ENCODE measurements at places on chromosomes 2 and 18.

DNA sequence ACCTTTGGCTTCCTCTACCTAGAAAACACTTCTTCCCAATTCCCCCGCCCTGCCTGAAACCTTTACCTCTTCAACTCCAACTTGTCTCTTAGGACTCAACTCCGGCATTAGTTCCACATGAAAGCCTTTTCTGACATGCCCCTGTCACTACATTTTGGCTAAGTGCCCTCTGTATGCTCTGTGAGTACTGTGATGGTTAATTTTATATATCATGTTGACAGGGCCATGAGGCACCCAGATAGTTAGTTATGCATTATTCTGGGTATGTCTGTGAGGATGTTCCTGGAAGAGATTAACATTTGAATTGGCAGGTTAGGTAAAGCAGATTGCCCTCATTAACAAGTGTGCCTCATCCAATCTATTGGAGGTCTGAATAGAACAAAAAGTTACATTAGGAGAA, 75.6 kb upstream of the NCKAP5 start:
- DNase-seq: no peak

DNA sequence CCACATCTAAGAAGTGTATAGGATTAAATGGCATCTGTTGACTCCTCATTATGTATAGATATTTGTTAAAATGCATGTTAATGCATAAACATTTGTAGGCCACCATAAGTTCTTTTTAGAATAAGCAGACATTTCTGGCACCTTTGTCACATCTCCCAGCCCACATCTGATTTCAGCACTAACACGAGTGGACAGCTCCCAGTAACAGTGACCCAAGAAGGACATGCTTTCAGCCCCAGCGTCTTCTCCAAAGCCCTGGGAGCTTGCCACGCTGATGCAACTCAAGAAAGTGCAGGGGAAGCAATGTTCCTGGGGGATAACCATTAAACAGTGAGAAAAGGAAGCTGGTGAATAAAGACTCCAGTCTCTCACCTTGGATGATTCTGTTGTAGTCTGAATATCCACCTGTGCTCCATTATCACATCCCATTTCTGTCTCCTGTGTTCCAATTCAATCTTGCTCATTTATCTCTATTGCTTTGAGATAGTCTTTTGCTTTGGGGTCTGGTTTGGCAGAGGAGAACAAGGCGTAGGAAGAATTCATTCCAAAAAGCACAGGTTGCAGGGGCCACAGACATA, 182.6 kb upstream of the THSD7B start:
- no peak for DNase-seq

- DNase-seq: no peak
These were observed 43.6 kb downstream of the FECH start for GRCh38 chr18:57542812-57543427.

GRCh38 chr18:79524181-79525078, 128.7 kb downstream of the NFATC1 start:
- peak; percentile 48 for DNase-seq

- DNase-seq: no peak
These were observed 211.0 kb upstream of the SIX2 start for GRCh38 chr2:45220227-45220626.

GRCh38 chr2:122519366-122519765, 763.9 kb downstream of the TSN start:
- no peak for DNase-seq

DNA sequence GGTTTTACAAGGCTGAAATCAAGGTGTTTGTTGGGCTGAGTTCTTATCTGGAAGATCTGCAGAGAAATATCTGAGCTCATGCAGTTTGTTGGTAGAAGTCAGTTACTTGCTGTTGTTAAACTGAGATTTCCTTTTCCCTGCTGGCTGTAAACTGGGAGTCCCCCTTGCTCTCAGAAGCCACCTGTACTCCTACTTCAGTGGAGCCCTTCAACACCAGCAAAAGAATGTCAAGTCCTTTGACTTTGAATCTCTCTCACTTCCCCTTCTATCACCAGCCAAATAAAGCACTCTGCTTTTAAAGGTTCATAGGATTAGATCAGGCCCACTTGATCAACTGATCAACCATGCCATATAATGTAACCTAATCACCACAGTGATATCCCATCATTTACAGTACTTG, 252.2 kb upstream of the CDH7 start:
- no peak for DNase-seq

GRCh38 chr2:160920791-160921303, 239.4 kb upstream of the TANK start:
- no peak for DNase-seq

- DNase-seq: no peak
These were observed 11.2 kb downstream of the REV1 start for GRCh38 chr2:99478632-99479031.

DNA sequence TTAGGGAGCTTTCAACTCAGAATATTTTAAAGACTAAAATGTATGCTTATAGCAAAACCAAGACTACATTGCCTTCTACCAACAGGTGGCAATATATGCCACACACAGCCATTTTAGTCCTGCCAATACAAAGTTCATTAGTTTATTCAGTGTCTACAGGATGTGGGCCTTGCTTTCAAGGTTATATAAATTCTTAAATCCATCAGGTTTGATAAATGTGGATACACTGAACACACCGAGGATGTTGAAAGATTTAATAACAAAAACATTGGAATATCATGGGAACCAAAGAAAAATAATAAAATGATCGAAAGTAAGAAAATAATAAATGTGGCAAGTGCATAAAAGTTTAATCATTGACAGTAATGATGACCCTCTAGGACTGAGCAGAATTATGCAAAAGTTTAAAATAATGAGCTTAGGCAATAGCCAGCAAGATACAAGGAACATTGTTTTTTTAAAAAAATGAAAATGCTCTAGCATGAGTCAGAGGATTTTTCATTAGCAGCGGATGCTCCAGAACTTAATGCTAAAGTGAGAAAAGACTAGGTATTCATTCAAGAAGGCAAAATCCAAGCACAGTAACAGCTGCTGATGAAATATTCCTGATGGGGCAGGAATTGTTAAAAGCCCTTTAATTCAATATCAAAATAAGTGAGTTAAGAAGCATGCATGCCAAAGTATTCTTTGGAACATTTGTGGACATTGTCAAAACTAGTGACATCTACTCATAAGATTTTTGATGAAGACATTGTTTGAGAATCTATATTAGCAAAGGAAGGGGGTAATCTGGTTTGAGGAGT, 14.2 kb downstream of the SCN9A start:
- DNase-seq: no peak

DNA sequence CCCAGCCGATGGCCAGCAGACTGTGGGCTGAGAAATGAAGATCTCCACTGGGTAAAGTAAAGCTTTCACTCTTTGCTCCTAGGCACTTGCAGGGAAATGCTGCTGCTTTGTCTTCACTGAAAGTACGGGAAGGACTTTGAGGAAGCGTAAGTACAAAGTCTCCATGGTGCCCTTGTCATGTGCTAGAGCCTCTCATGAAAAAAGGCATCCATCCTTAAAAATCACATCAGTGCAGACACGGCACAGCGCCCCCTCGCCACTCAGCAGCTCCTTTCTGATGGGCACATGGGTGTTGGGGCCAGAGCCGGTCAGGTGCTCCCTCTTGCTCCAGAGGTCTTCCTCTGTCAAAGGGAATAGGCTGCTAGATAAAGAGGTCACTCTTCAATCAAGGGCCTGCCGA, 109.0 kb upstream of the STPG4 start:
- DNase-seq: no peak
